Activated CD4-positive, alpha-beta memory T cell treated with anti-CD3 and anti-CD28 coated beads, Interleukin-2, amount 10 ng/mL, durations not matched to agents 7 days and 5 days (primary cell): ENCODE measurements at places on chromosomes 11 and 22. TPM values are rescaled to one million over a fixed set of nuclear protein-coding genes. Genes with fewer than 3 reads are reported as not detected.

- H3K27me3 ChIP-seq = peaks cover 2% of the 10 kb centered on the region
- peaks cover 7% of the 10 kb centered on the region for H3K4me1 ChIP-seq
- no peak overlapping the region for H3K4me3 ChIP-seq
- no peak overlapping the region for H3K27ac ChIP-seq
- DNase-seq = no peak
These were observed 3.3 kb upstream of the TRIM6 start for GRCh38 chr11:5593146-5593545.

DNA sequence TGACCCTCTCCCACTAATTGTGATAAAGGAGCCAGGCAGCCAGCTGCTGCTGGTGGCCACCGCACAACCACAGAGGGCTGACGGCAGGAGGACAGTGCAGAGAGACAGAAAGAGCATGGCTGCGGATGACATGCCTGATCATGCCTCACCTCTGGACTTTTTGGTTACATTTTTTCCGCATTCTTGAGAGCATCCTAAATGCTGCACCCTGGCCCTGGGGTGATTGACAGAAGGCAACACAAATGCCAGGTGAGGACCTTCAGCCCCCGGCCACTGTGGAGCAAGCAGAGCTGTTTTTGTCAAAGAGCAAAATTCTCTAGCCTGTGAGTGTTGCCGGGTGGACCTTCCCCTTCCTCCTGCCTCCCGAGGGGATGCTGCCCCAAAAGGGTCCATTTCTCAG, 78.5 kb downstream of the RPS6KA4 start:
- H3K27me3 ChIP-seq = peaks cover 12% of the 10 kb centered on the region
- no peak overlapping the region for H3K27ac ChIP-seq
- H3K4me1 ChIP-seq = no peaks in the 10 kb centered on the region
- H3K4me3 ChIP-seq = no peak overlapping the region

DNA sequence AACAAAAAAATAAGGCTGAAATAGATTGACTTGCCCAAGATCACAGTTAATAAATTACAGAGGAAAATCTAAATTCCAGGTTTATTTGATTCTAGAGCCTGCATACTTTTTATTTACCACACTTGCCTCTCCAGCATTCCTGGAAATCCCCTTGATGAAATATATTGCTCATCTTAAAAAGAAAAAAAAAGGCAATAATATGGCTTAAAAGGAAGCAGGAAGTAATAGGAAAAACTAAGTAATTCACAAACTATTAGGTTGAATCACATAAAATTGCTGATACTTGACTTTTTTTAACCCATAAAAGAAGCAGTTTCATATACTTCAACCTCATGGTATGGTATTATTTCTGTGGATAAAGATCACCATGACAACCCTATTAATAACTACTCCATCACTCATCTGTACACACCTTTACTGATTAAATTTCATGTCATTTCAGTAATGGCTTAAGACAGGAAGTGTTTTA, 52.9 kb downstream of the COPB1 start:
- no peak overlapping the region for H3K4me3 ChIP-seq
- no peak for DNase-seq
- no peaks in the 10 kb centered on the region for H3K27me3 ChIP-seq
- H3K27ac ChIP-seq = no peak overlapping the region

DNA sequence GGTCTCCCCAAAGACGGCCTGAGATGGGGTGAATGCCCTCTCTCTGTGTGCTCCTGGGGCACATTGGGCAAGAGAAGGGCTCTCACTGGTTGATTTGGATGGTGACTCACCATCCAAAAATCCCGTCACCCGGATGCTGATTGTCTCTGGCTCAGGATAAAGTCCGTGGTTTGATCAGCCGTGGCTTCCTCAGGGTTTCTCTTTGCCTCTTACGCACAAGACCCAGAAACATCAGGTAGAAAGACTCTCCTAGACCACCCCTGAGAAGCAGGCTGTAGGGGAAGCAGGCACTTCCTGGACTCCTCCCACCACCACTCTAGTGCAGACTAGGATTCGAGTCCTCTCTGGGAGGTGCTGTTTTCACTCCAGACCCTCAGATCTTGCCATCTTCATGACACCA, 176.1 kb upstream of the NCAM1 start:
- H3K4me1 ChIP-seq = no peaks in the 10 kb centered on the region
- H3K27ac ChIP-seq = no peak overlapping the region
- H3K36me3 ChIP-seq = no peaks in the 10 kb centered on the region
- no peak for DNase-seq

- H3K4me3 ChIP-seq = no peak overlapping the region
- H3K4me1 ChIP-seq = no peaks in the 10 kb centered on the region
- H3K36me3 ChIP-seq = no peaks in the 10 kb centered on the region
- no peak for DNase-seq
These were observed 100.8 kb upstream of the TTC12 start for GRCh38 chr11:113213549-113213948.

GRCh38 chr11:40306938-40307548, 1152.4 kb downstream of the LRRC4C start:
- DNase-seq = no peak
- no peaks in the 10 kb centered on the region for H3K27me3 ChIP-seq
- no peaks in the 10 kb centered on the region for H3K36me3 ChIP-seq
- H3K4me3 ChIP-seq = no peak overlapping the region

- H3K36me3 ChIP-seq = peaks cover 96% of the 10 kb centered on the region
- peaks cover 95% of the 10 kb centered on the region for H3K4me1 ChIP-seq
These were observed 98.9 kb downstream of the ETS1 start for GRCh38 chr11:128488471-128488870.

- peaks cover 18% of the 10 kb centered on the region for H3K4me1 ChIP-seq
- DNase-seq = no peak
- H3K36me3 ChIP-seq = no peaks in the 10 kb centered on the region
- H3K27ac ChIP-seq = no peak overlapping the region
- H3K4me3 ChIP-seq = no peak overlapping the region
- H3K27me3 ChIP-seq = peaks cover 83% of the 10 kb centered on the region
These were observed 4.1 kb upstream of the CHRM1 start for GRCh38 chr11:62925308-62925707.

- no peak overlapping the region for H3K4me3 ChIP-seq
- no peak overlapping the region for H3K27ac ChIP-seq
- DNase-seq = no peak
- H3K27me3 ChIP-seq = no peaks in the 10 kb centered on the region
- no peaks in the 10 kb centered on the region for H3K4me1 ChIP-seq
These were observed 65.8 kb downstream of the DKK3 start for GRCh38 chr11:11942668-11943067.

GRCh38 chr11:36142439-36142838, 146.8 kb downstream of the COMMD9 start:
- no peak for DNase-seq
- no peaks in the 10 kb centered on the region for H3K4me1 ChIP-seq

- H3K4me3 ChIP-seq = no peak overlapping the region
- peaks cover 27% of the 10 kb centered on the region for H3K36me3 ChIP-seq
- peaks cover 4% of the 10 kb centered on the region for H3K4me1 ChIP-seq
- no peak for DNase-seq
These were observed 8.3 kb downstream of the CYB561A3 start for GRCh38 chr11:61353131-61354067.

DNA sequence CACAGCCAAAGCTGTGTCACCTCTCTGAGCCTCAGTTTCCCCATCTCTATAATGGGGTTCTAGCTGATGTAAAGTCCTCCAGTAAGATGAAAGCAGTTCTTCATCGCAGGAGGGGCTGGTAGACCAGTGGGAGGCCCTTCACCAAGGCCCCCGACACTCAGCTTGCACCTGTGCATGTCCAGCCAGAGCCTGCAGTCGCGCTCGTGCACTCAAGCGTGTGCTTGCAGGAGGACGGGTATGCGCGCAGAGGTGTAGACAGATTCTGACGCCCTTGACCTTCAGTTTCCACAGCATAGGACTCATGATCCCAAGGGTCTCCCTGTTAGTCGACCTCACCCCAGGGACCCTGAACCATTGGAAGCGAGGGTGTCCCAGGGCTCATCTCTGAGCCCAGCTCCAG, 633.7 kb downstream of the TBC1D22A start:
- no peaks in the 10 kb centered on the region for H3K36me3 ChIP-seq
- no peak overlapping the region for H3K27ac ChIP-seq
- no peaks in the 10 kb centered on the region for H3K4me1 ChIP-seq
- no peaks in the 10 kb centered on the region for H3K27me3 ChIP-seq
- H3K4me3 ChIP-seq = no peak overlapping the region

GRCh38 chr11:127393460-127393997, 393.0 kb upstream of the KIRREL3 start:
- H3K4me3 ChIP-seq = no peak overlapping the region
- no peak for DNase-seq
- H3K4me1 ChIP-seq = no peaks in the 10 kb centered on the region
- no peaks in the 10 kb centered on the region for H3K36me3 ChIP-seq
- no peaks in the 10 kb centered on the region for H3K27me3 ChIP-seq

DNA sequence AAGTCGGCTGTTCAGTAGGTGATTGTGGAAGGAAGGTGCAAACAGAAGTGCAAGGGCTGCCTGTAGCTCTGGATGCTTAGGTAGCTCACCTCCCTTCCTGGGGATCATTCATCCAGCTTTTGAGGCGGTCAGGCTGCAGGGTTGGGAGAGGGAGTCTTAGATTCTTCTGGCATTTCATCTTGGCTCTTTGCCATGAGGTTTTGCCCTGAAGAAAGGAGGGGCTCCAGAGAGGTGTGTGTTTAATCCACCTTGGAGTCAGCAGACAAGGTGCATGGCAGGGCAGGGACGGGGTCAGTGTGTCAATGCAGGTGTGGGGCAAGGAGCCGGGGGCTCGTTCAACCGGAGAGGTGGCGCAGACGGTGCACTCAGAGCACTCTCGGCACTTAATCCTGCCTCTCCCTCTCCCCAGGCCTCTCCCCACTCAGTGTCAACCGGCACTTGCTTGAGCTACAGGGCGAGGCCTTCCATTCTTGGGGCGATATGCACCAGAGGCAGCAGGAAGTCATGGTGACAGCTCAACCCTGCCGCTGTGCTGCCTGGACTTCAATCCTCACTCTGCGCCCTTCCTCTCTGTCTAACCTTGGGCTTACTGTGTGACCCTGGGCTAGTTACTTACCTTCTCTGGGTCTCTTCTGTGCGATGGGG, 7.2 kb downstream of the ADAMTS15 start:
- no peaks in the 10 kb centered on the region for H3K36me3 ChIP-seq
- DNase-seq = no peak
- H3K4me3 ChIP-seq = no peak overlapping the region
- H3K27me3 ChIP-seq = peaks cover 32% of the 10 kb centered on the region

DNA sequence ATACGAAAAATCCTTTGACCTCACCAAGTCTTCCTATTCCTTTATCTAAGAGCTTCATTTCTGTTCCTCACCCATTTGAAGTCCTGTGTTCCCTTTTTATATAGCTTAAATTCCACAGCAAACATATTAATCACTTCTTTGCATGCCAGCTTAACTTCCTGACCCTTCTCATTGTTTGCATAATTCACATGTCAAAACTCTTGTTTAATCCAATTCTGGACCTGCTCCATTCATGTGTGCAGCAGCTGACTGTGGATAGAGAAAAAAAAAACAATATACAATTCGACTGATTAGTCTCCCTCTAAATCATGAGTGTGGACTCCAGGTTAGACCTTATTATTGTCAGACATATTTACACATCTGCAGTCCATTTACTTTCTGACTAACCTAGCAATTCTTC, 991.2 kb upstream of the TENM4 start:
- H3K27ac ChIP-seq = no peak overlapping the region
- no peaks in the 10 kb centered on the region for H3K36me3 ChIP-seq
- DNase-seq = no peak

DNA sequence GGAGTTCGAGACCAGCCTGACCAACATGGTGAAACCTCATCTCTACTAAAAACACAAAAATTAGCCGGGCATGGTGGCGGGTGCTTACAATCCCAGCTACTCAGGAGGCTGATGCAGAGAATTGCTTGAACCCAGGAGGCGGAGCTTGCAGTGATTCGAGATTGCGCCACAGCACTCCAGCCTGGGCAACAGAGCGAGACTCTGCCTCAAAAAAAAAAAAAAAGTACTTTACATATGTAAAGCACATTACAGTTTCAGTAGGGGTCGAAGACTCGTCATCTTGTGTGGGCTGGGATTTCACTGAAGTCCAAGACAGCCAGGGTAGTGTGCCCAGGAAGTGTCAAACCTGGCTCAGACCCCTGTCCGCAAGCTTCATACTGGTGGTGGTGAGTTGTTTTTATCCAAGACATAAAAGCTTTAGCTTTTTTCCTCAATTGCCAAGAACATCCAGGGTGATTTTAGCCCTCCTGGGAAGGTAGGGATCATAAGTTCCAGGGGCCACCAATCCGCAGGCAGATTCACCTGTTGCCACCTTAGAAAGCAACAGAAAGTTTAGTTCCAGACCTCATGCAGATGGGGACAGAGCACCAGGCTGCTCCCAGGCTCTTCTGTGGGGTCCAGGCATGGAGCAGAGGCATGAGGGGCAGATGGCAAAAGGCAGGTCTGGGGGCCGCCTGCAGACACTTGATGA, 21.6 kb upstream of the ADORA2A start:
- no peaks in the 10 kb centered on the region for H3K27me3 ChIP-seq

DNA sequence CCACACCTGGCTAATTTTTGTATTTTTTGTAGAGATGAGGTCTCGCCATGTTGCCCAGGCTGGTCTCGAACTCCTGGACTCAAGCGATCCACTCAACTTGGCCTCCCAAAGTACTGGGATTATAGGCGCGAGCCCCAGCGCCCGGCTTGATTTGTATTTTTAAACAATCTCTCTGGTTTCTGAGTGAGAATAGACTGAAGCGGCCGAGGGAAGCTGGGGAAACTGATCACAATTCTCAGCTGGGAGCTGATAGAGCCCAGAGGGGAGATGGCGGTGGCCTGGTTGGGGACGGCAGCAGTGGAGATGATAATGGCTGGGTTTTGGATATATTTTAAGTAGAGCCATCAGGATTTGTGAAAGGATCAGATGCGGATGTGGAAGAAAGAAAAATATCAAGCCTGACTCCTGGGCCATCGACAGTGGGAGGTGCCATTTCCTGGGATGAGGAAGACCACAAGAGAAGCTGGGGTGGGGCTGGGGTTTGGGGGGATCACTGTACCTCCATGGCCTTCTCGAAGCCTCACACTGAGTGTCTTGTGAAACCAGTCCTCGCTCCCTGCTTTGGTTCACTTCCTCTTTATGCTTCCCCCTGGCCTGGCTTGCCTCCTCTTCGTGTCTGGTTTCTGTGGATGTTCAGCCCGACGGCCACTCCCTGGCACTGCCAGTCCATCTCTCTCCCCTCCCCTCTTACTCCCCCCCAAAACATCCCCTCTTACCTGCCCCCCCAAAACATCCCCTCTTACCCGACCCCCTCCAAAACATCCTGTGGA, 51.9 kb downstream of the IGLL1 start:
- H3K27me3 ChIP-seq = peaks cover 10% of the 10 kb centered on the region
- no peak overlapping the region for H3K4me3 ChIP-seq
- H3K27ac ChIP-seq = no peak overlapping the region
- no peak for DNase-seq

The APOL5 gene
- total RNA-seq = not detected

The GRIA4 gene
- total RNA-seq = not detected

The SLC17A6 gene
- total RNA-seq = not detected

The SERPING1 gene
- 0.55 TPM for total RNA-seq

The ELFN2 gene
- total RNA-seq = 0.38 TPM

The PAMR1 gene
- not detected for total RNA-seq

The ANO5 gene
- not detected for total RNA-seq

The GLYAT gene
- total RNA-seq = not detected

The MCHR1 gene
- total RNA-seq = not detected

The MOGAT2 gene
- total RNA-seq = not detected

The SLC22A6 gene
- not detected for total RNA-seq
